ENCODE measurements at places on chromosomes 11 and 22.

- no peak for DNase-seq
Observed at GRCh38 chr11:47572715-47573255, 6.0 kb downstream of the KBTBD4 start.

GRCh38 chr11:60781981-60782316, 3.2 kb upstream of the MS4A10 start:
- DNase-seq: no peak

GRCh38 chr11:110471371-110471770, 41.6 kb downstream of the FDX1 start:
- no peak for DNase-seq

DNA sequence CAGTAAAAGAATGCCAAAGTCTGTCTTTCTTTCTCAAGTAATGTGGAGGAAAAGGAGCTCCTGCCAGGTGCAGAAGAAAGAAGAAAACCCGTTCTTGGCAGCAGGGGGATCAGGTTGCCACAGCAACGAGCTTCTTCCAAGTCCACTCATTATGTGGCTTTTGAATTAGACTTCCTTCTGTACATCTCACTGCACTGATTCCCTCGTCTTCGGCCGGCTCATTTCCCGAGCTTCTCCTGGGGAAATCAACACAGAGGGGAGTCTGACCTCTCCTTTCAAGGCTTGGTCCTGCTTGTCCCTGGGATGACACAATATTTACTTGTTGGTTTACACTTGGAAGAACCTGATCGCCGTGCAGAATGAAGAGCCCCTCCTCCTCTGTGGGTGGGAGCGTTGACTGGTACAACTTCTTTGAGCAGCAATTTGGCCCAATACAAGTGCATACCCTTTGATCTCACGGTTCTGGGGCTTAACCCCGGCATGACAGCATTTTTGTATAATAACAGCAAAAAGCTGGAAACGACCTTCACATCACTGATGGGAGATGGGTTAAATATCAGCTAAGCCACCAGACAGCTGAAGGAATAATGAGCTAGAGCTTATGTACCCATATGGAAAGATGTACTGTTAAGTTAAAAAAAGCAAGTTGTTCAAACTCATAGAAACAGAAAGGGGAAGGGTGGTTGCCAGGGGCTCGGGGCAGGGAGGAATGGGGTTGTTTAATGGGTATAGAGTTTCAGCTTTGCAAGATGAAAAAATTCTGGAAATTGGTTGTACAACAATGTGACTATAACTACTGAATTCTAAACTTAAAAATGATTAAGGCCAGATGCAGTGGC, 35.4 kb downstream of the MCHR1 start:
- no peak for DNase-seq

GRCh38 chr11:41458154-41458553, 1.3 kb downstream of the LRRC4C start:
- no peak for DNase-seq

DNA sequence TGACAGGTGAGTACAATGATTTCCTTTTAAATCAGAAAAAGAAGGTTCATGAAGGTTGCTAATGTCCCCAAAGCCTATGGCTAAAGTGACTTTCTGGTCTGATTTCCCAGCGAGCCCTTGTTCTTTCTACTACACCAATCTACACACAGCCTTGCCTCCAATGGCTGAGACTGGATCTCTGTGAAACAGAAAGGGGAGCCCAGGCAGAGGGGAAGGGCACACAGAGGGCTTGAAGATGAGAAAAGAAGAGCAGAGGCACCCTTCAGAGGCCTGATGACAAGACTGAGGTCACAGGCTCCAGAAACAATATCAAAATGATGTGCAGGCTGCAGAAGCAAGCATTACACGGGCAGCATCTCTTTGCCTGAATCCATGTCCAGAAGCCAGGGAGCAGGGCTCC, 1.5 kb downstream of the SYN3 start:
- no peak for DNase-seq
